ENCODE measurements at places on chromosomes 5 and 9.

- no peak for DNase-seq
Observed at GRCh38 chr5:83377131-83377865, 94.2 kb upstream of the VCAN start.

DNA sequence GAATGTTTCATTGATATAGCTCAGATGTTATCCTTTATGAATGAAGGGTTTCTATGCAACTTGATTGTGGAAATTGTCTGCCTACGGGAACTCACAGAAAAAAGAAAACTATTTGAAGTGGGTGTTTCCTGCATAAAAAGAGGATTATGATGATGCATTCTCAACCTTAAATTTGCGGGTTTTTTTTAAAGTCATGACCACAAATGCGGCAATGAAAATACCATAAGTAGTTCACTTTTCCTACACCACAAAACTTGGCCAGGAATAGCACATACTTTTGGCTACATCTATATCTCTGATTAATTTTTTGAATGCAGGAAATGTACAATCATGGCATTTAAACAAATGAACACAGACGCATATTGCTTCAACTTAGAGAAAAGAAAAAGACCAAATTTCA, 754.7 kb downstream of the DTWD2 start:
- DNase-seq = no peak

DNA sequence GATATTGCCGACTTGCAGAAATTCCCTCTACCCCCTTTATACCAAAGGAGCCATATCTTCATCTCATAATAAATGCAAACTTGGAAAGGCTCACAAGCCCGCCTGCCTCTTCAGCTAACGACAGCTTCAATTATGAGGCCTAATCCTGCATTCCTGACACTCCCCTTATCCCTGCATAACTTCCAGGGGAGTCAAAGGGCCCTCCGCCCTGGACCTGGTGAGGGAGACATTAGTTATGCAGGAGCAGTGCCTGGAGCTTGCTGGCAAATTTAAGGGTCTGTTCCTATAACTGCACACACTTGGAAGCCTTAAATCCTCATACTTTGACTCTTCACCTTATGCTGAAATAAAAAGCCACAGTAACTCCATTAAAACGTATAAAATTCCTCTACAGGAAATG, 617.9 kb downstream of the BNC2 start:
- DNase-seq = no peak

- no peak for DNase-seq
Observed at GRCh38 chr9:80352967-80353366, 781.2 kb downstream of the TLE4 start.

- DNase-seq = no peak
Observed at GRCh38 chr5:139659695-139660101, 11.5 kb downstream of the CXXC5 start.

DNA sequence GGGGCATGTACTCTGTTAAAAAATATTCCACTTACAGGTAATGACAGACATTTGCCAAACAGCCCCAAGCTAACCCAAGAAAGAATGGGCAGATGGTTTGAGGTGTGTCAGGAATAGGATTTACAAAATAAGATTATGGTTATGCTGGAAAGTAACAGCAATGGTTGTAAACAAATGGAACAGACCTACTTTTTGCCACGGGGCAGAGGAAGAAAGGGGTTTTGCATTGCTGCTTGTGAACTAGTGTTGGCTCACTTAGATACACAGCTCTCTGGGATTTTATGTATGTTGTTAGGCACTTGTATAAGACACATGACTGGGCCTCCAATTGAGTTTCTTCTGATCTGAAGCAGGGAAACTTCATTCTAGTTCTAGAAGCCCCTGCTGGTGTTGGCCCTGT, 191.5 kb upstream of the GDNF start:
- DNase-seq = no peak

- no peak for DNase-seq
Observed at GRCh38 chr9:112601636-112602035, 115.0 kb downstream of the KIAA1958 start.

- DNase-seq = no peak
Observed at GRCh38 chr9:33304362-33304761, 14.0 kb downstream of the NFX1 start.

DNA sequence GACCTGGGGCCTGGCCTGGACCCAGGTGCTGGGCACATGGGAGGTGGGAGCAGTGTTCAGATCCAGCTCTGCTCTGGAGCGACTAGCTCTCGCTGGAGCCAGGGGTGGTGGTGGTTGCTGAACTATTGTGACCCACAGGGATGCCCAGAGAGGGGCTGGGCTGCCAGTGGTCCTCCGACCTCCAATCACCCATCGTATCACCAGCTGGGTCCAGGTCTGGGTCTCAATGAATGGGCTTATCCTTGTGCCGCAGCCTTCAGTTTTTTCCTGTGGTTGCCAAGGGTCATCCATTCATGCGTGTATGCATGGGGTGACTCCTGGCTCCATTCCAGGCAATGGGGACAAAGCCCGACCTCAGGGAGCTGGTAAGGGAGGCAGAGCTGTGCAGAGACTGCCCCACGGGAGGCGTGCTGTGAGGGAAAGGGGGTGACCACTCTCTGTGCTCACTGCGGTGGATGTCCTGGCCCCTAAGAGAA, 68.6 kb upstream of the RNF130 start:
- DNase-seq = no peak

DNA sequence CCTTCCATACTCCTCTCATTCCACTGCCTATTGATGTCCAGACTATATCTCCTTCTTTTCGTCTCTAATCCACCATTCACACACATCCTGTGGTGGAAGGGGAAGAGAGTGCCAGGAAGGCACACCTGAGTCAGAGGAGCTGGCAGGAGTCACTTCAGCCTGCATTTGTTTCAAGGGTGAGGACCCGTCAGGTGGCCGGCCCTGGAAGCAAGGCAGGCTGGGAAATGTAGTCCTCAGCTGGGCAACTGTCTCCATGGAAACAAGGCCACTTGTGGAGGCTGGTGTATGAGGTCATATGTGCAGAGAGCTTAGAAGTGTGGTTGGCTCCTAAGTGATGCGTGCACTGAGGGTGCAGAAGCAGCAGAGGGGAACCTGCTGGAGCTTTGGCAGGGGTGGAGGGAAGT, 278.4 kb downstream of the NSG2 start:
- no peak for DNase-seq

- DNase-seq = no peak
Observed at GRCh38 chr9:120187758-120188157, 392.2 kb downstream of the CDK5RAP2 start.

DNA sequence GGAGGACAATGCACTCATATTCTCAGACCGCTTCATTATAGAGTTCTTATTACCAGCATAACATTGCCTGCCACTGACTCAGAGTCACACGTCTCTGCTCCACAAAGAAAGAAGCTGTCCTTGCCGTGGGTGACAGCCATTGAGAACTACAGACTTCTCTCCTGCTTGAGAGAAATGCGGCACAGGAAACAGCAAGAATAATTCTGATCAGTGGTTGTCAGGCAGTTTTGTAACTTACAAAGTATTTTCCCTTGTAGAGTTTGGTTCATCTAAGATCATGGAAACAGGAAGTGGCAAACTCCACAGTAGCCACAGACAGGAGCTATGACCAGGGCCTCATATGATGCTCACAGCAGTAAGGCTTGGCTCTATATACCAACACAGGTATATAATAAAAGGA, 47.0 kb downstream of the KCNV2 start:
- no peak for DNase-seq

DNA sequence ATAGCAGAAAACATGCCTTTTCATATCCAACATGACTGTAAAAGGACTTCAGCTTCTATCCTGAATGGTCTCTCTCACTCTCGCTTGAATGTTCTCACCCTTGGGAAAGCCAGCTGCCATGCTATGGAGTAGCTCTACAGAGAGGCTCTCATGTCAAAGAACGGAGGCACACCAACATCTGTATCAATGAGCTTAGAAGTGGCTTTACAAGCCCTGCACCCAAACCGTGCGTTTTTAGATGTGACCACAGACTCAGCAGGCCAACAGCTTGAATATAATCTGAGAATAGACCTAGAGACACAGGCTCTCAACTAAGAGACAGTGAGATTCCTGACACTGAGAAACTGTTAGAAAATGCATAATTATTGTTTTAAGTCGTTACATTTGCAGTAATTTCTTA, 1231.6 kb upstream of the CDH9 start:
- DNase-seq = no peak

GRCh38 chr5:25688156-25688555, 1043.4 kb upstream of the CDH10 start:
- no peak for DNase-seq

DNA sequence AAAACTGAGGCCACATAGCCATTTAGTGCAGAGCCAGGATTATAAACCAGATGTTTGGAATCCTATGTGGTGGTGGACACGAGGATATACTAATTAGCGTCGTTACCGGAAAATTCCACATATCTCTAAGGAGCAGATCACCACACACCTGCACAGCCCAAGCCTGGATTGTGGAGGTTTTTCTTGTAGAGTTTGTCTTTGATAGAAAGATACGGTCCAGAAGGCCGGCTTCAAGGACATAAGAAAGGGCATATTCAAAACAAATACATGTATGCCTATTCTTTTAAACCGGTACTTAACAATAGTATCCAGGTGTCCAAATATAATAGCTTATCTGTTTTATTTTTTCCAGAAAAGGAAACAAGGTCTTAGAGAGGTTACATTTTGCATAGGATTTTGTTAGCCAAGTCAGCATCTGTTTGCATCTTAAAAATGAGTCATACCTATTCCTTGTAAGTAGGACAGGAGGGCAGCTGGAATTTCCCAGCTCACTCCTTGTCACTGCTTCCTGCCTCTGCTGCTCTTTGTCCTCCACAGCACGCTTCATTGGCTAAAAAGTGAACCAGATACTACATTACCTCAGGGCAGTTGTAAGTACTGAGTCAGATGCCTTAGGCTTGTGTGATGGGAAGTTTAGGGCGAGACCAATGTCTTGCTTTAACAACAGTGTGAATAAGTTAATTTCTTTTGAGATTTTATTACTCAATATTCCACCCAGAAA, 3.6 kb downstream of the TMC1 start:
- DNase-seq = peak; percentile 70

- no peak for DNase-seq
Observed at GRCh38 chr5:31221001-31221400, 27.5 kb downstream of the CDH6 start.

GRCh38 chr9:27423915-27424710, 100.0 kb upstream of the IFNK start:
- no peak for DNase-seq

- no peak for DNase-seq
Observed at GRCh38 chr5:62954578-62954977, 376.0 kb downstream of the LRRC70 start.

- DNase-seq = no peak
Observed at GRCh38 chr5:1262381-1262780, 32.5 kb downstream of the TERT start.

GRCh38 chr5:78644741-78645300, 3.8 kb downstream of the LHFPL2 start:
- no peak for DNase-seq

DNA sequence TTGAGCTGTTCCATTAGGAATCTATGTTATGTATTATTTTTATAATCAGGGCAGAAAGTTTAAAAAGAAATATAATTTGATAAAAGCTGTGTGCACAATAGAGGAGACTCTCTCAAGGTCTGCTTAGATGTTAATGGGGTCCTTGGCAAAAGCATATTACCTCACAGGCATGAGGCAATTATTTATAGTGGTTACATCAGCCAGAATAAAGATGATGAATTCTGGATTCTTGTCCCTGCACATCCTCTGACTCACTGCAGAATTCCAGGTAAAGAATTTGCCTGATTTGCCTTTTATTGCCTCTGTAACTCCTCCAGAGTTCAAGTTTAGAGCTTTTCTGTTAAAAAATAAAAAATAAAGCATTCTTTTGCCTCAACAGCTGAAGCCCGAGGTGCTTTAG, 253.6 kb downstream of the MAST4 start:
- no peak for DNase-seq

DNA sequence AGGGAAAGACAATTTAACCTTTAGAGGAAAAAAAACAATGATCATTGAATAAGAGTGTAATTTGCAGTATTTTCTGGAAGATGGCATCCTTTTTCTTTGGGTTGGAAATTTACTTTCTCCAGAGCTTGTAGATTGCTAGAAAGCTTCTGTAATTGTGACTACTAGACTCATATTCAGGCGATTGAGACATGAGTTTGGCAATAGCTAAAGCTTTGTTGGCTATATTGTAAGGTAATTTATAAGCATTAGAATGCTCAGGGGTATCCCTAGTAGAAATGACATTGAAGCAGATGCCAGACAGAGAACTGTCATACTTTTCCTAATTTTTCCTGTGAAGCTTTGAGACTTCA, 115.3 kb downstream of the UNC13B start:
- DNase-seq = no peak

GRCh38 chr5:43427306-43427705, 15.1 kb upstream of the CCL28 start:
- DNase-seq = no peak

GRCh38 chr5:109880907-109881685, 191.4 kb downstream of the MAN2A1 start:
- DNase-seq = no peak

DNA sequence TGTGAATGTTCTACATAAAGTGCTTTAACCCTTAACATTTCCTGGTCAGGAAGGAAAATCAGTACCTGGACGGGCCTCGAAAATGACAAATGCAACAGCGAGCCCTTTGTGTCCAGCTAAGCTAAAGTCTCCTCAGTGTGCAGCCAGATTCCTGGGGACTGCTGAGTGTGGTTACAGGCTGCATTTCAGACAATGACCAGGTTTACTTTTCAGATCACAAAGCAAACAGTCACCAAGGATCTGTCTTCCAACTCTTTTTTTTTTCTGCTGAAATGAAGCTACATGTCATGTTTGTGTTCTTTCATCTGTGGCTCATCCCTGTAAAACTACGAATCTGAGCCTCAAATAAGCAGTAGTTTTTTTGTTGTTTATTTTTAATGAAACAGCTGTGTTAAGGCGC, 20.8 kb downstream of the SLC46A2 start:
- DNase-seq = no peak
